Fibroblast of the aortic adventitia (primary cell): ENCODE measurements at places on chromosomes 5 and 9. TPM values are rescaled to one million over a fixed set of nuclear protein-coding genes. Genes with fewer than 3 reads are reported as not detected.

The IL4 gene
- total RNA-seq, result 0.36 TPM in 1 of 2 replicates, not detected in the other

DNA sequence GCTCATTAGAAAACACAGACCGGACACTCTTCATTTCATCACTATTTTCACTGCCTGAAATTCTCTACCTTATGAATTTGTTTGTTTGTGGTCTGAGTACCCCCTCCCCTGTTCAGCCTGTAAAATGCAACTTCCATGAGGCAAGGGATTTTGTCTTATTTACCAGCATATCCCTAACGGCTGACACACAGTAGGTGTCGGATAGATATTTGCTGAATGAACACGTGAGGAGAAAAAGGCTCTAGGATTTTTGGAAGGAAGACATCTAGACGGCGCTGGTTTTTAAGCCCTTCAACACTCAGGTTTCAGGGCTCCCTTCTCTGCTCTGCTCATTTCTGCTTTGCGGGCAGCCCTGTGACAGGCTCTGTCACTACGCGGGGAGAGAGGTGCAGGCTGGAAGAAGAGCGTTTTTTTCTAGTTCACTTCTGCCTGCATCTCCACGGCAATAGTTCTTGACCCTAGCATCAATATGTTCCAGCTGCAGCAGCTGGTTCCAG is 41.0 kb downstream of the KCNMB1 start:
- DNase-seq, result no peak

The AMACR gene
- 10.7 and 19.1 TPM in 2 replicates for total RNA-seq

GRCh38 chr9:95874989-95875304 is 544 bp upstream of the ERCC6L2 start:
- DNase-seq, result no peak

DNA sequence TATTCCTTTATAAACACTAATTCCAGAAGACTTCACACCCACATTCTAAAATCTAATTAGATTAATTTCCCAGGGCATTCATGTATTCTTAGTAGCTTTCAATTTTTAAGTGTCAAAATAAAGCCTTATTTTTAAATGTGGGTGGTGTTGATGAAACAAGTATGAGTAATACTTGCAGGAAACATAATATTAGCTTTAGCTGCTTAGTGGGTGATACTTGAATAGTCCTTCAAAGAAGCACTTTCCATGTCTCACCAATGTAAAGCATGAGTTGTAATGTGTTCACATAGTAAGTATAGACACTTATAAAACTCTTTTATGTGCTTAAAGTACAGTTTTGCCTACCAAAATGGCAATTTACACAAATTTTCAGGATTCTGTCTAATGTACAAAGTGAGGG is 6.9 kb downstream of the FNBP1 start:
- peak; percentile 55 for DNase-seq

The RFESD gene
- 0.33 and 4.7 TPM in 2 replicates for total RNA-seq

The TAF11L3 gene
- not detected in 2 replicates for total RNA-seq

DNA sequence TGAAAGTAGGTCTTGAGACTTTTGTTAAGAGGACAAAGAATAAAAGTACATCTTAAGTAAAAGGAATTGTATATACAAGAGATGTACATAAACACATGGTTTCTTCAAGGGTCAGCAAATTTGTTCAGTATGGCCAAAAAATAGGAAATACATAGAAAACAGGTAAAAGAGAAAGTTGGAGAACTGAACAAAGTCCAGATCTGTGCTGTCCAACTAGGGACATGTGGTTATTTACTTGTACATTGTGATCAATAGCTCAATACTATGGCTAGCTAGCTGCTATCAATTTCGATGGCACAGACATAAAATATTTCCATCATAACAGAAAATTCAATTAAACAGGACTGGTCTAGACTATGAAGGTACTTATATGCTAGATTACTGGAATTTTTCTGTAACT is 92.3 kb downstream of the RAPGEF6 start:
- no peak for DNase-seq

GRCh38 chr9:127854184-127854806 is at the start of gene ENG:
Gene ENG (minus strand): TSS chr9:127854658. CDS start chr9:127854355, 303 bp downstream.
- DNase-seq, result peak; percentile 60

DNA sequence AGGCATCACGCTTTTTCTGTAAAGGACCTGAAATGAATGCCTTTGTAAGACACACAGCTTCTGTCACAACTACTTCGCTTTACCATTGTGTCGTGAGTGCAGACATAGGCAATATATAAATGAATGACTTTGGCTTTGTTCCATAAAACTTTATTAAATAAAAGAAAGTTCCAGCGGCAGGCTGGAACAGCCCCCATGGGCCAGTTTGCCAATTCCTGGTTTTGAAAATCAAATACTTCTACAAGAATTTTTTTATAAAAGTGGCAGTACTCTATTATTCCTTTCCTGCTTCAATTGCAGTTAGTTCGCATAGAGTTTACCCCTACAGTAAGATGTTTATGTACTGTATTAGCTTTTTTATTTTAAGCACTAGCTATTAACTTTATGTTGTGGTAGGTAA is 53.7 kb downstream of the SRFBP1 start:
- DNase-seq, result peak; percentile 29

DNA sequence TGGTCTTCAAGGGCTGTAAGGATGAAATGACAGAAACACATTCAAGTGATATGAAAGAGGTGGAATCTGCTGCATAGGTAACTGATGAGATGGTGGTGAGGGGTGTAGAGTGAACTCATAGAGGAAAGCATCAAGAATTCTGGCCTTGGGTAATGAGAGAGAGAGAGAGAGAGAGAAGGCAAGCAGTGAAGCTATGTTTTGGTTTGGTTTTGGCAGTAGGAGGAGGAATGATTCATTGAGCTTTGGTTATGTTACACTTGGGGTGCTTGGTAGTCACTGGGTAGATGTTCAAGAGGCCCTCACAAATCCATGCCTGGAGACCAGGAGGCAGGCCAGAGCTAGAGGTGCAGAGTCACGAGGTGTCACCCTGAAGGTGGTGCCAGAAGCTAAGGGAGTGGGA is 89.5 kb downstream of the EGFLAM start:
- DNase-seq, result no peak

GRCh38 chr5:119840175-119840574 is 210.8 kb downstream of the FAM170A start:
- DNase-seq, result no peak
